ENCODE measurements at places on chromosomes 1 and 21. TPM values are rescaled to one million over a fixed set of nuclear protein-coding genes. Genes with fewer than 3 reads are reported as not detected.

GRCh38 chr1:175130649-175131045 lies 61.9 kb downstream of the KIAA0040 start:
- H3K27ac ChIP-seq = no peak overlapping the region
- no peaks in the 10 kb centered on the region for H3K36me3 ChIP-seq
- H3K4me1 ChIP-seq = no peaks in the 10 kb centered on the region

DNA sequence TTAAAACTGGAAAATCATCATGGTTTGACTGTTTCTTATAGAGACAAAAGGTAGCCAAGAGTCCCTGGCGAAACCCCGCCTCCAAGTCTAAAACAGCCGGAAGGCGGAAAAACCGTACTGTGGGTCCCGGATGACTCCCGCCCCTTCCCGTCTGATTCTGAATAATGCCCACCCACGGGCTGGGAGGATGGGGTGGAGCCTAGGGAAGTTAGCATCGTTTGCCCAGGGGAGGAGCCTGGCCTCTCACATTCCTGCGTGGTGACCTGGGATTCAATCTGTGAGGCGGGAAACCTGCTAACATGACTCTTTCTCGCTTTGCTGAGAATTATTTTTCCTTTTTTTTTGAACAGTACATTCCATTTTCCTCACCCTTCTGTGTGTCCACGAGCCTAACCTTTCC lies 124.9 kb downstream of the KCNK1 start:
- H3K4me1 ChIP-seq = no peaks in the 10 kb centered on the region
- no peak for DNase-seq

DNA sequence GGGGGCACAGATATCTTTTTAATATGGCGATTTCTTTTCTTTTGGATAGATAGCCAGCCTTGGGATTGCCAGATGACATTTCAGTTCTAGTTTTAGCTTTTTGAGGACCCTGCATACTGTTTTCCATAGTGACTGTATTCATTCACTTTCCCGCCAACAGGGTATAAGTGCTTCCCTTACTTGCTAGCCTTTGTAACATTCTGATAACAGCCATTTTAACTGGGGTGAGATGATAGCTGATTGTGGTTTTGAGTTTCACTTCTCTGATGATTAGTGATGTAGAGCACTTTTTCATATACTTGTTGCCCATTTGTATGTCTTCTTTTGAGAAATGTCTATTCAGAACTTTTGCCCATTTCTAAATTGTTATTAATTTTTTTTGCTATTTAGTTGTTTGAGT lies 151.9 kb downstream of the NTPCR start:
- peaks cover 17% of the 10 kb centered on the region for H3K4me1 ChIP-seq
- H3K27ac ChIP-seq = no peak overlapping the region
- no peak for DNase-seq
- peaks cover 16% of the 10 kb centered on the region for H3K36me3 ChIP-seq

DNA sequence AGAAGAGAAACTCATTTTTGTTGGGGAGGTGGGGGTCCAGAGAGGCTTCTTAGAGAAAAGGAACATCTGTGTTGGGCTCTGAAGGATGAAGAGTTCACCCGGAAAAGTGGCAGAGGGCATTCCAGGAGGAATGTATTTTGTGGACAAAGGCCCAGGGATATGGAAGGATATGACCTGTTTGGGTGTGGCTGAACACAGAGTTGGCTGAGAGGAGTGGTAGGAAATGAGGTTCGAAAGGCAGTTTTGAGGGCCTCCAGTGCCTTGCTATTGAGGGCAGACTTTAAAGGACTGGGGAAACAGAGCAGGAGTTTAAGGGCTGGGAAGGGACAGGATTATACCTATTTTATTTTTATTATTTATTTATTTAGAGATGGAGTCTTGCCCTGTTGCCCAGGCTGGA lies 27.3 kb upstream of the WASF2 start:
- no peak overlapping the region for H3K27ac ChIP-seq
- H3K4me3 ChIP-seq = no peak overlapping the region
- H3K4me1 ChIP-seq = peaks cover 32% of the 10 kb centered on the region
- no peak for DNase-seq
- no peaks in the 10 kb centered on the region for H3K36me3 ChIP-seq

GRCh38 chr1:41664861-41665640 lies 180.6 kb upstream of the EDN2 start:
- peaks cover 84% of the 10 kb centered on the region for H3K4me1 ChIP-seq
- DNase-seq = no peak
- H3K36me3 ChIP-seq = peaks cover 12% of the 10 kb centered on the region
- H3K27me3 ChIP-seq = no peaks in the 10 kb centered on the region

- H3K4me3 ChIP-seq = no peak overlapping the region
- no peaks in the 10 kb centered on the region for H3K4me1 ChIP-seq
- no peak for DNase-seq
- H3K36me3 ChIP-seq = no peaks in the 10 kb centered on the region
- H3K27ac ChIP-seq = no peak overlapping the region
Observed at GRCh38 chr1:212589446-212589845, 19.1 kb upstream of the ATF3 start.

GRCh38 chr1:192261476-192261875 lies 55.3 kb upstream of the RGS21 start:
- H3K36me3 ChIP-seq = no peaks in the 10 kb centered on the region
- H3K27ac ChIP-seq = no peak overlapping the region
- no peaks in the 10 kb centered on the region for H3K4me1 ChIP-seq
- H3K4me3 ChIP-seq = no peak overlapping the region

- H3K4me3 ChIP-seq = no peak overlapping the region
- peaks cover 27% of the 10 kb centered on the region for H3K27me3 ChIP-seq
- no peaks in the 10 kb centered on the region for H3K36me3 ChIP-seq
- H3K27ac ChIP-seq = no peak overlapping the region
- DNase-seq = no peak
Observed at GRCh38 chr1:168121401-168122011, 15.2 kb downstream of the GPR161 start.

DNA sequence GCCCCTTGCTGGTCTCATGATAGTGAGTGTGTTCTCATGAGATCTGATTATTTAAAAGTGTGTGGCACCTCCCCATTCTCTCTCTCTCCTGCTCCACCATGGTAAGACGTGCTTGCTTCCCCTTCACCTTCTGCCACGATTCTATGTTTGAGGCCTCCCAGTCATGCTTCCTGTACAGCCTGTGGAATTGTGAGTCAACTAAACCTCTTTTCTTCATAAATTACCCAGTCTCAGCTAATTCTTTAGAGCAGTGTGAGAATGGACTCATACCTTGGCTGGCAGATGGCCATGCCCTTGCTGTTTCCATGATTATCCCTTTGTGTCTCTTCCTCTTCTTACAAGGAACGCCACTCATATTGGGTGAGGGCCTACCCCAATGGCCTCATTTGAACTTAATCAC lies 40.3 kb downstream of the PSMG1 start:
- no peak overlapping the region for H3K27ac ChIP-seq
- H3K4me1 ChIP-seq = no peaks in the 10 kb centered on the region
- peaks cover 2% of the 10 kb centered on the region for H3K27me3 ChIP-seq

GRCh38 chr1:86394416-86394815 lies 1.7 kb downstream of the ODF2L start:
- H3K36me3 ChIP-seq = peaks cover 38% of the 10 kb centered on the region
- peak overlapping the region; percentile 56 for H3K4me3 ChIP-seq
- H3K27ac ChIP-seq = no peak overlapping the region
- no peak for DNase-seq

DNA sequence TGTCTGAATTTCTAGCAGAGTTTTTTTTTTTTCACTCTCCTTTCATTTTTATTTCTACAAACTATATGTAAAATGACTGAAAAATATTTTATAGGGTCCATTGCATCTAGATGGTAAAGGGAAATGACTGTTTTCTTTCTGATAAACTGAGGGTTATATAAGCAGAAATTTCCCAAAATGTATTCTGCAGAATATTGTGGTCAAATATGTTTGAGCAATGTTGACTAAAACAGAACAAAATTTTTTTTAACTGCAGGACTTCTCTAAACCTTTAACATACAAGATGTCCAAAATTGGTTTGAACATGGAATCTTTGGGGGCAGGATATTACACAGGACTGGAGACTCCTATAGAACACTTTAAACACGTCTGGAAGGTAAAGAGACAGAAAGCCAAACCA lies 190.5 kb downstream of the TOMM20 start:
- H3K27ac ChIP-seq = no peak overlapping the region
- no peaks in the 10 kb centered on the region for H3K27me3 ChIP-seq
- peaks cover 21% of the 10 kb centered on the region for H3K4me1 ChIP-seq
- no peaks in the 10 kb centered on the region for H3K36me3 ChIP-seq

GRCh38 chr1:168081373-168082007 lies 55.2 kb downstream of the GPR161 start:
- H3K4me3 ChIP-seq = no peak overlapping the region
- H3K36me3 ChIP-seq = peaks cover 4% of the 10 kb centered on the region
- H3K4me1 ChIP-seq = no peaks in the 10 kb centered on the region
- no peak overlapping the region for H3K27ac ChIP-seq
- H3K27me3 ChIP-seq = no peaks in the 10 kb centered on the region

Gene COL11A1
- total RNA-seq = not detected

Gene FMO1
- total RNA-seq = not detected

Gene KRTAP11-1
- not detected for total RNA-seq

Gene NPPB
- not detected for total RNA-seq

Measured in activated CD4-positive, alpha-beta memory T cell treated with anti-CD3 and anti-CD28 coated beads, Interleukin-2, amount 10 ng/mL, durations not matched to agents 7 days and 5 days (primary cell).